H9 (cell line): ENCODE measurements at places on chromosomes 7 and 10. TPM values are rescaled to one million over a fixed set of nuclear protein-coding genes. Genes with fewer than 3 reads are reported as not detected.

- H3K4me3 ChIP-seq, result no peak overlapping the region
- no peaks in the 10 kb centered on the region for H3K36me3 ChIP-seq
- H3K4me1 ChIP-seq, result peaks cover 17% of the 10 kb centered on the region
- H3K27ac ChIP-seq, result peak overlapping the region; percentile 72
- peak; percentile 52 for DNase-seq
Measured at GRCh38 chr10:63670291-63670898, 149.2 kb downstream of the REEP3 start.

DNA sequence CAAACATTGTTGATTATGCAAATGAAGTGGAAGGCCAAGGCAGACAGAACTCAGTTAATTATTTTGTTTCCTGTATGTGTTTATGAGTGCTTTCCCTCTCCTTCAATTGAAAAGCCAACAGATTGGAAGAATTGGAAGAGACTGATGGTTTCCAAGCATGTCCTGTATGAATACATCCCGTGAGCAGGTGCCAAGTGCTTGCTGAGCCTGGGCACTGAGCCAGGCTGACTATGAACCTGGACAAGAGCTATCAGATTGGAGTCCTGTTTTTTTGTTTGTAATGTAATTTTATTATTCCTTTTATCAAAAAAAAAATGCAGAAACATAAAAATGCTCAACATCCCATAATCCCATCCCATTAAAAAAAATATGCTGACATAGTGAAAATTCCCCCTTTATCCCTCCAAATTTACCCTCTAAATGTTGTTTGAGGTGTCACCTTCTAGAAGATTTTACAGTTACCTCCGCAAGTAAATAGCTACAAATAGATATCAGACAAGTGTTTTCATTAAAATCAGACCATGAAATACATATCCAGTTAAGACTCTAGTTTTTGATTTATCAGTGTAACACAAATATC lies 449.5 kb downstream of the GRID1 start:
- H3K36me3 ChIP-seq, result no peaks in the 10 kb centered on the region
- H3K4me3 ChIP-seq, result no peak overlapping the region
- no peak overlapping the region for H3K27ac ChIP-seq
- no peaks in the 10 kb centered on the region for H3K27me3 ChIP-seq

GRCh38 chr10:117502421-117503243 lies 39.9 kb upstream of the EMX2 start:
- no peak overlapping the region for H3K27ac ChIP-seq
- DNase-seq, result peak; percentile 20
- no peak overlapping the region for H3K4me3 ChIP-seq
- H3K4me1 ChIP-seq, result no peaks in the 10 kb centered on the region

The LBX1 gene
- not detected in 2 replicates for total RNA-seq

The SLC13A4 gene
- total RNA-seq, result 2.0 and 3.5 TPM in 2 replicates

- H3K27ac ChIP-seq, result no peak overlapping the region
- no peak overlapping the region for H3K4me3 ChIP-seq
- no peaks in the 10 kb centered on the region; the same call in 1 of the 2 replicates for H3K4me1 ChIP-seq
- peak; percentile 81 for DNase-seq
- no peaks in the 10 kb centered on the region; the same call in 1 of the 2 replicates for H3K27me3 ChIP-seq
- no peaks in the 10 kb centered on the region for H3K36me3 ChIP-seq
Measured at GRCh38 chr10:43282881-43283280, 16.0 kb upstream of the RASGEF1A start.

GRCh38 chr7:17069146-17069545 lies 187.4 kb upstream of the AGR3 start:
- H3K36me3 ChIP-seq, result no peaks in the 10 kb centered on the region
- H3K27me3 ChIP-seq, result no peaks in the 10 kb centered on the region
- no peak overlapping the region for H3K27ac ChIP-seq
- H3K4me1 ChIP-seq, result no peaks in the 10 kb centered on the region
- no peak overlapping the region for H3K4me3 ChIP-seq

DNA sequence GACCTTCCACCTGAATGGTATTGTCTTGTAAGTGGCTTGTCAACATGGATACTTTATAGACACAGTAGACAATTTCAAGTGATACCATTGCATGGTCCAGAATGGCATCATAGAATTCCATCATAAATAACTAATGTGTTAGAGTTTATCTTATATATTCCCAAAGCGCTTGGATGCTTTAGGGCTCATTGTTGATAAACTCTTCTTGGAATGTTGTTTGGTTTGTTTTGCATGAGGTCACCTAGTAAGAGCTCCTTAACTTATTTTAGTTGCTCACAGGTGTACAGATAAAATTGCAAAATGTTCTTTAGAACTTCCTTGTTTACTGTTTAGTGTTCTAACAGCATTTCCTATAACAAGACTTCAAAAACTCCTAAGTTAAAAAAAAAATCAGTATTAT lies 36.8 kb downstream of the SRI start:
- H3K27me3 ChIP-seq, result no peaks in the 10 kb centered on the region
- H3K27ac ChIP-seq, result no peak overlapping the region
- no peak for DNase-seq
- H3K4me1 ChIP-seq, result peaks cover 4% of the 10 kb centered on the region; the same call in 1 of the 2 replicates
- no peak overlapping the region for H3K4me3 ChIP-seq

DNA sequence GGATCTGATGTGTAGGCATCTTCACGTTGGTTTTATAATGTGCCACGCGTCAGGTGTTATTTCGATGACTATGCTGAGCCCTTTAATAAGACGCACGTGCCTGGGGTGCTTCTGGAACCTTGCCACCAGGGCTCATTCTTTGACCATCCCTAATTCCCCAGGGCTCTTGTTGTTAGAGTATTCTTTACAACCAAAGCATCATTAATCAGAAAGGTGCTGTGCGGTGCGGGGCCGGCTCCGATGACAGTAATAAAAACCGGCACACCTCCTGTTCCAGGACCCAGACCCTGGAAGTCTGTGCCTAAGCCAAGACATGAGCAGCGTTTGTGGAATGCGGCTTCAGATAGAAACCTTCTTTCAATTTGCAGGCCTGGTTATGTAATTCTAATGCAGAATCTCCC lies 58.4 kb downstream of the MGMT start:
- H3K36me3 ChIP-seq, result peaks cover 6% of the 10 kb centered on the region; the same call in 1 of the 2 replicates
- H3K4me3 ChIP-seq, result no peak overlapping the region
- DNase-seq, result peak; percentile 10
